Mesenchymal stem cell (in vitro differentiated cells and primary cell): ENCODE measurements at places on chromosomes 5 and 9.

GRCh38 chr5:176396330-176396729 is 7.8 kb downstream of the HIGD2A start:
- no peak overlapping the region for H3K4me3 ChIP-seq
- peaks cover 11% of the 10 kb centered on the region for H3K4me1 ChIP-seq
- H3K36me3 ChIP-seq = peaks cover 52% of the 10 kb centered on the region

DNA sequence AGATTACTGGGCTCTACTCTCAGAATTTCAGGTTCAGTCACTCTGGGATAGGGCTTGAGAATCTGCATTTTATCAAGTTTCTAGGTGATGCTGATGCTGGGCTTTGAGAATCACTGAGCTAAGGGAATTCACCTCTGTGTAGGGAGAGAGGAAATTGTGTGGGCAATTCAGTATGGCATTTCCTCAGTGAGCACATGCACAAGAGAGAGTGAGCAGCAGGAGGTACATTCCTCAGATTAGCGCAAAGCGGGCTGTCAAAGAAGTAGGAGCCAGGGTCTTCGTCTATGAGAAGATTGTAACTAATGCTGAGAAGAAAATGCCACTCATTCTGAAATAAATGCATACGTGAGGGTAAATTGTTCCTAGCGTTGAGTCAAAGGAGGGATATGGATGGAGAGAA is 175.9 kb downstream of the KIF4B start:
- no peaks in the 10 kb centered on the region for H3K4me1 ChIP-seq
- no peaks in the 10 kb centered on the region for H3K36me3 ChIP-seq

- no peaks in the 10 kb centered on the region for H3K36me3 ChIP-seq
- H3K27me3 ChIP-seq = peaks cover 71% of the 10 kb centered on the region
- no peak for DNase-seq
- no peak overlapping the region for H3K27ac ChIP-seq
- peaks cover 4% of the 10 kb centered on the region for H3K4me1 ChIP-seq
- H3K4me3 ChIP-seq = no peak overlapping the region
These were observed 35.2 kb upstream of the PDE8B start for GRCh38 chr5:77175231-77175630.

DNA sequence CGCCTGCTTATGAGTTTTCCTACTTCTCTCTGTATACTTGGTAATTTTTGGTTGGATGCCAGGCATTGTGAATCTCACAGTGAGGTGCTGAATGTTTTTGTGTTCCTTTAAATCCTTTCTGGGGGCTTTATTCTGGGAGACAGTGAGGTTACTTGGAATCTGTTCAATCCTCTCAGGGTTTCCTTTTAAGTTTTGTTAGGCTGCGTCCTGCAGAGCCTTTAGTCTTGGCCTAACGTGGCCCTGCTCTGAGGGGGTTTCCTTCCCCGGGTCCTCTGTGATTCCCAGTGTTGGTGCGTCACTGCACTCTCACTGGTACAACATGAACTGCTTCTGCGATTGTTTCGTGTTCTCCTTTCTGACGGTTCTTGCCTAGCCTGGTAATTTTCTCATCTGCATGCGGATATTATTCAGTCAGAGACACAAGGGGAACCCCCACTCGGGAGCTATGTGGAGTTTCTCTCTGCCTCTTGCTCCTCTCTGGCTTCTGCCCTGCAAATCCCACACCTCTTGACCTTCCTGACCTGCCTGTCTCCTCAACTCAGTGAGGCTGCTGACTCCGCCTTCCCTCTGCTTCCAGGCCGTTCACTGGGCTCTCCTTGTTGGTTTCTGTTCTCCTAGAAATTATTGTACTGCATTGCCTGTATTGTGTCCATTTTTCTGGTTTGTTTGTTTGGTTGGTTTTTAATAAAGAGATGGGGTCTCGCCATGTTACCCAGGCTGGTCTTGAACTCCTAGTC is 128.1 kb downstream of the DAB2IP start:
- H3K4me1 ChIP-seq = peaks cover 10% of the 10 kb centered on the region
- peaks cover 44% of the 10 kb centered on the region for H3K36me3 ChIP-seq
- H3K27ac ChIP-seq = no peak overlapping the region
- no peak overlapping the region for H3K4me3 ChIP-seq
